AG04449 (cell line): ENCODE measurements at places on chromosomes 1 and 21.

GRCh38 chr1:173302890-173303829 is 96.0 kb upstream of the TNFSF4 start:
- no peak for DNase-seq

DNA sequence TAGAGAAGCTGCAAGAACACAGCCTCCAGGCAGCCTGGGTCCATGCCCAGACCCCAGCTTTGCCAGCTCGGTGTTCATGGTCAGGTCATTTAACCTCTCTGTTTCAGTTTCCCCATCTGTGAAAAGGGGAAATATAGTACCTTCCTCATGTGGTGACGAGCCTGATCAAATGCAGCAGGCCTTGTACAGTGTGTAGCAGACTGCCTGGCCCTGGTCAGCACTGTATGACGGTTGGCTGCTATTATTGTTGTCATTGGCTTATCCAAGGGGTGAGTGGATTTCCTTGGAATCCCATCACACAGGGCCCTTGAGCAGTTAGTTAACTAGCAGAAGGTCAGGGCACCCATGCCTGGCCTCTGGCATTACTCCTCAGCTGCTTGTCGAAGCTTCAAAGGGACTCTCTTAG is 6.6 kb upstream of the TMEM51 start:
- no peak for DNase-seq

DNA sequence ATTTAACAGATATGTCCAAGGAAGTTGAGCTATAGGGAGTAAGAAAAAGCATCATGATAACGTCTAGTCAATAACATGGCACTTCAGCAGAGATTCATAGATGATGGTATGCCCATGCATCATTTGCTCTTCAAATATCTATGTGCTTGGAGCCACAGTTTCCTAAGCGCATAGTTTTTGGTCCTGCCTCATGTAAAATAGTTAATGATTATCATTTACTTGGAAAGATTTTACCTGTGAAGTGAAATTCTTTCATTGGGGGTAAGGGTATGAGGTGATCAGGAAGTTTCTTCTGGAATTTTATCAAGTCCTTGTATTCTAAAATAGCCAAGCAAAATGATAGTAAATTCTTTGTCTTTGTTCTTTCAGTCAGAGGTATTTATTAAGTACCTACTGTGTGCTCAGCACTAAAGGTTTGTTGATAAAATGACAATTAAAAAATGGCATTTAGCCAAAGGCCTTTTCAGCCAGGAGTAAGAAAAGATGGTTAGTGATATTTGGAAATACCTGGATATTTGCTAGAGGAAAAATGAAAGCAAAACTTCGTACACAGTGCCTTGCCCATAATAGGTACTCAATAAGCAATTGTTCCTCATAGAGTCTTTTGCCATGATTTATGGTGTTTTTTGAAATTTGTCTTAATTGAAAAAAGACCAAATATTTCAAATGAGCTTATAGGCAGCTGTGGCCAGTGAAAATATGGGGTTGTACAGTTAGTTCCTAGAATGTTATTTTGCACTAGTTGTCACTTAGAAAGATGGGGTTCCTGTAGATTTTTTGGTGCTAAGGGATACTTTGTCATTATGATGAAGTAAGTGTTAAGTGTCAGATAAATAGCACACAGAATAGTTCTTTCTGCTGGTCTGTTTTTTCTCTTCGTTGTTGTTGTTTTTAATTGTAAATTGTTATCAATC is 13.1 kb downstream of the PDIK1L start:
- DNase-seq, result no peak

GRCh38 chr1:77089756-77090155 is 129.5 kb downstream of the PIGK start:
- DNase-seq, result no peak

- no peak for DNase-seq
These were observed 107.5 kb downstream of the PCNX2 start for GRCh38 chr1:233188061-233188460.

DNA sequence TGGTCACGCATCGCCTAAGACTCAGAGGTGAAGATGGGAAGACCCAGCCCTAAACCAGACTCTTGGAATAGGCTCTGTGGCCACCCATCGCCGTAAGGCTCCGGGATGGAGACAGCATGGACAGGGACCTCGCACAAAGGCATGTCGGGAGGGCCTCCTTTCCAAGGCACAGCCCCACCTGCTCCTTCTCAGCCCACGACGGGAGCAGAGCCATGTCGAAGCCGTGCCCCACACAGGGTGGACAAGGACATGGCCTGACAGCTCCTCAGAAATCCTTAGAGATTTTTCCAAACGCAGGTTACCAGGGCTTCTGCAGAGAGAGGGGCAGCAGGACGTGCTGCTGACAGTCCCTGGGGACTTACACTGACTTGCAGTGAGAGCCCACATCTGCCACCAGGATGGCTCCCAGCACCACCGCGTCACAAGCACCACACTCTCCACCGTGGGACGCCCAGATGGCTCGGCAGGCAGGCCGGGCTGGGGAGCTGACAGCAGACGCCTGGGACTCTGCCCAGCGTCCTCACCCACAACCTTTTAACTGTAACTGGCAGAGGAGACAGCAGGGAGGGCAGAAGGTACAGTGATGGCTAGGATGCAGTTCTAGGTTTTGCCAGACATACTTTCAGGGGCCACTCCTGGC is 12.0 kb downstream of the SSU72 start:
- DNase-seq, result no peak

DNA sequence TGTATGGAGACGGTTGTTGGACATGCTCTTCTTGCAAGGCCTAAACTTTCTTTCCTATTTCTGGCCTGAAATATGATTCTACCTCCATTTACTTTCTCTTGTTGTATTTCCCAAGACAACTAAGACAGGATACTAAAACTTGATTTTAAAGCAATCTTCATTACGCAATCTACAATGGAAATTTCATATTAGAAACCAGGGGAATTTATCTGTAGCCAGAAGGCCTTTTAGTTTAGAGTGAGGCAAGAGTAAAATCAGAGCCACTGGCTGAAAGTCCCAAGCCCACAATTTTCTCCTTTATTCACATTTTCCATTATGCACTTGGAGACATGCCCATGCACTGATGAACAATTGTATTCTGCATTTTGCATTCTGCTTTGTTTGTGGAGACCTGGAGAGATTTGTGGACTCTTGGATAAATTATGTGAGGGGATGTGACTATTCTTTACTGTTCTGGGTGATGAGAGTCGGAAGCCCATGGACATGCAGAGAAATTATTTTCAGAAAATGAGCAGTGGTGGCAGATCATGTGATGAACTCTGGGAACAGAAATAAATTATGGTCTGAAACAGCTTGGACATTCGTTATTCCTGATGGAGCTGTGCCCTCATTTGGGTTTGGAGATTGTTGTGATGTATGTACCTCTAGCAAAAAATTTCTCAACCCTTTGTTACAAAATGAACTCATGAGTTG is 336.8 kb downstream of the SEC16B start:
- no peak for DNase-seq

GRCh38 chr1:62530516-62531154 is 66.7 kb upstream of the ANGPTL3 start:
- peak; percentile 5 for DNase-seq

- DNase-seq, result no peak
These were observed 10.3 kb downstream of the NFIA start for GRCh38 chr1:61092642-61093041.

- no peak for DNase-seq
These were observed 44.7 kb downstream of the ABCG1 start for GRCh38 chr21:42263591-42264131.

DNA sequence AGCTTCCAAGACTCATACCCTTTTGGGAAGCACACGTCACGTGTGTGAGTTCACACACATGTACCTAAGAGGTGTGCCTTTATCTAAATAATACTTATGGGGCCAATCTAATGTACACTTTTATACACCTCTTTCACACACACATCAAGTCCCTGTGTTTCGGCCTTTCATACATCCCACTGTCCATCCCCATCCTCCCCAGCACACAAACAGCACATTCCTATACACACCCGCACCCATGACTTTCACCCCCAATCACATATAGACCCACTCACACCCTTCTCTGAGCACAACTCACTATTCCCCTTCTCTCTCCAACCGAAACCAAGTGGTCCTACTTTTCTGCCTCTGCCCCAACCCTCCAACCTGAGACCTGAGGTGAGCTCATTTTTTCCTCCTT is 3.5 kb downstream of the MEX3A start:
- no peak for DNase-seq

DNA sequence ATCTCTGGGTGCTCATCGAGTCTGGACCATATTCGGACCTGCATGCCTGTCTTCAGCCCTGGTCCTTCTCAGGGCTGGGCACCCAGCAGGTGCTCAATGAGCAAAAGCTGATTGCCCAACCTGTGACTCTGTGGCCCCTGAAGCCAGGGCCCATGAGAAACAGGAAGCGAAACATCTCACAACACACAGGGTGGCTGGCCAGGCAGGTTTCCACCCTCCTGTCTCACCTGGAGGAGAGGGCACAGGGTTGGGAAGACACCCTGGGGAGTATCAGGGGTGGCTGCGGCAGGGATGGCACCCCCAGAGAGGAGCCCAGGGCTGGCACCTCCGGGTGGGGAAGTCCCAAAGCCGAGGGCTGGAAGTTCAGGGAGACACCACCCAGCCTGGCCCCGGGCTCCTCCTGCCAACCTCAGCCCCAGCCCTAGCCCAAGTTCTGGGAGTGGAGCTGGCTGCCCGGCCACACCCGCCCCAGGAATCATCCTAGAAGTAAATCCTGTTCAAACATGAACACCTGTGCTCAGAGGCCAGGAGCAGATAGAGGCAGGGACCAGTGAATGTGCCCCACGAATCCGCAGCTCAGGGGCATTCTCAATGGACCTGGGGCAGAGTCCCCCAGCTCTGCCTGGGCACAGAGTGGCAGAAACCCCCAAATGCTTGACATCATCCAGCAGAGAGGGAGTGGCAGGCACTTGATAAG is 54.6 kb downstream of the RAP1GAP start:
- DNase-seq, result no peak

GRCh38 chr1:25622531-25622930 is 5.9 kb downstream of the MAN1C1 start:
- DNase-seq, result no peak

DNA sequence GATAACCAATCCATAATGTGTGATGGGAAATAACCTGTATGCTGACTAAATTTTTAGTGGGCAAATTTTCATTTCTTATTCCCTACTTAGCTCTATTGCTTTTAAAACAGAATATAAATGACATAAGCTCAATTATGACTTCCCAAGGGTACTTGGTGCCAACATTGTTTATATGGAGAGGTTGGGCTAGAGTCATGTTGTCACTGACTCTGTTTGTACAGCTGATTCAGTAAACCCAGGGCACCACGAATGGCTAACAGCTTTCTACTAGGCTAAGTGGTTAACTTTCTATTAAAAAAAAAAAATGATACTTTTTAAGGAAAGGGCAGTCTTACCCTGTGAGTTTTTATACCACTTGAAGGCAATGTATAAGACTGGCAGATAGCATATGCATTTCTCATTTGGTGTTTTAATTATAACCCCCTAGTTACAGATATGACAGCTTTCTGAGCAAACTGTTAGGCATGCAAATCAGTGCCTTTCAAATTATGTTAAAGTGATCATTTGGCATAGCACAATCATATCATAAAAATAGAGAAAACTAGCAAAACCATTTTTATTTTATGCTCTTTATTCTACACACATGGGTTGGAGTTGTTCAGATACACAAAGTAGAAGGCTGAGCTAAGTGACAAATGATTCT is 147.1 kb downstream of the DNM3 start:
- no peak for DNase-seq

DNA sequence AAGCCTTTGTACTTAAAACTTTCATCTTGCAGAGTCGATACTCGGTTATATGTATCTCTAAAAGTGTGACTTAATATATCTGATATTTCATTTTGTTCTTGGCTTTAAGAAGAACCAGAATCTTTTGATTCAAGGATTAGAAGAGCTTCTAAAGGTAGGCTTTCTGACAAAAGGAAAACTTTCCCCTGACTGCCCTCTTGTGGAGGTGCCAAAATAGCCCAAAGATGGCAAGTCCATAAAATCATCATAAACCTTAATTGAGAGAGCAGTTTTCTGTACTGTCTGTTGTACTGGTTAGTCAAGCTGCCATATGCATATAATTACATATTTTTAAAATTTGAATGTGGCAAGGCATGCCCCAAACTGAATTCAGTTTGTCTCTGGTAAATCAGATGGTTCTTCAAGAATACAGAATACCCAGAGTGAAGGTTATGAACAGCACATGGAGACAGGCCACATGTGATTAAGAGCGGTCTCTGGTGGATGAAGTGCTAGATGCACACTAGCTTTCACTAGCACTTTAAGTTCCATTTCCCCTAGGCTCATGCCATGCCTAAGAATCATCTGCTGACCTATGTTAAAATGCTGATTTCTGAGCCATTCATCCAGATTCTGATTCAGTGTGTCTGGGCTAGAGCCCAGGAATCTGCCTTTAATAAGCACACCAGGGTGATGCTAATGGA is 27.7 kb upstream of the ELAVL4 start:
- no peak for DNase-seq

DNA sequence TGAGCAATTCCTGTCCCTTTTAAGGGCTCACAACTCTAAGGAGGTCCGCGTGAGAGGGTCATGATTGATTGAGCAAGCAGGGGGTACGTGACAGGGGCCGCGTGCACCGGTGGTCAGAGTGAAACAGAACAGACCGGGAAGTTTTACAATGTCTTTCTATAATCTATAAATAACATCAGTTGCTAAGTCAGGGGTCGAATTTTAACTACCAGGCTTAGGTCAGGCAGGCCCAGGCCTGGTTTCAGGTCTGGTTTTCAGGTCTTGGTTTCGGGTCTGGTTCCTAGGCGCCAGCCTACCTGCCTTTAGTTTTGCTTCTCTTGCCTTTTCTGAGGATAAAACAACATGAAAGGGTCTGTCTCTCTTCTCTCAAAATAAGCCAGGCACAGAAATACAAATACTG is 476.0 kb upstream of the CAMK1G start:
- DNase-seq, result no peak

GRCh38 chr1:18947570-18947969 is 8.9 kb downstream of the IFFO2 start:
- no peak for DNase-seq

DNA sequence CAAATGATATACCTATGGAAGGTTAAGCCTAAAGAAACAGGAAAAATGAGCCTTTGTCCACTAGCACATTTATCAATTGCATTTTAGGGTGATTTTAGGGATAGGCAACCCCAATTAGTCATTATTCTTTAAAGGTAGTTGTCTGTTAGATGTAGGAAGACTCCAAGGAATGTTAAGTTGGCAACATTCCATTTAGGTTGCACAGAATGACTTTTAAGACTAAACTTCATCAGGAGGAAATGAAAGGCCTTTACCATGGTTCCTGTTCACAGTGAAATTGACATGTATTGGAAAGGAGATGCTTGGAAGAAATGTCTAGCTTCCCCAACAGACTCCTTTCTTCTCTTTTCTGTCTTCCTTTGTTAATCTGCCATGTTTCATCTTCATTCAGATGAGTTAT is 1.6 kb upstream of the APOBEC4 start:
- no peak for DNase-seq

- no peak for DNase-seq
These were observed 269.0 kb upstream of the PRMT6 start for GRCh38 chr1:106787520-106787919.

DNA sequence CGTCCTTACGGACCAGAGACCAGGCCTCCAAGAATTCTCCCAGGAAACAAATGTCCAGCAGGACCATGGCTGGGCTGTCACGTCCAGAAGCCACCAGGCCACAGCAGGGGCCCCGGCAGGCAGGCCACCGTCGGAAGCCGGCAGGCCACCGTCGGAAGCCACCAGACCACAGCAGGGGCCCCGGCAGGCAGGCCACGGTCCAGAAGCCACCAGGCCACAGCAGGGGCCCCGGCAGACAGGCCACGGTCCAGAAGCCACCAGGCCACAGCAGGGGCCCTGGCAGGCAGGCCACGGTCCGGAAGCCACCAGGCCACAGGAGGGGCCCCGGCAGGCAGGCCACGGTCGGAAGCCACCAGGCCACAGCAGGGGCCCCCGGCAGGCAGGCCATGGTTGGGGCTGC is 67.0 kb upstream of the PDE9A start:
- DNase-seq, result no peak

GRCh38 chr21:15243406-15243805 is 178.6 kb upstream of the NRIP1 start:
- DNase-seq, result no peak
